ENCODE measurements at places on chromosomes 4 and X.

- DNase-seq = peak; percentile 47
Measured at GRCh38 chrX:29687687-29688086, 527.7 kb upstream of the MAGEB2 start.

DNA sequence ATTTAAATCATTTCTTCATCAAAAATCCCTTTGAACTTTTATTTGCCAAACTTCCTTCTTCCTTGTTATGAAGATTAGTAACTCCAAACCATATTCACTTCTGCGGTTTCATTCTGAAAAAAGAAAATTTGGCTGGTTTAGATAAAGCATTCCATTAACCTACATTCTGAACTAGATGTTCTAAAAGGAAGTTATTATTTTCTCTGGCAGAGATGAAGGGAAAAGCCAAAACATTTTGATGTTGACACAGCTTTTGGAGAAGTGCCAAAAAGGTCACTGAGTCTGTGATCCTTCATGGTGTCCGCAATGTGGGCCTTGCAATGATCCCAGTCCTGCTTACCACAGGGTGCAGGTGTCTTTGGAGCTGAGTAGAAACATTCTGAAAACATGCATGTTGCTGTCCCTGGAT lies 36.0 kb downstream of the CXCL8 start:
- DNase-seq = peak; percentile 48

GRCh38 chrX:117995378-117995777 lies 121.2 kb downstream of the KLHL13 start:
- DNase-seq = no peak

GRCh38 chr4:156584100-156584499 lies 387.5 kb downstream of the PDGFC start:
- DNase-seq = peak; percentile 76

- no peak for DNase-seq
Measured at GRCh38 chr4:43547561-43547960, 655.0 kb downstream of the GRXCR1 start.

DNA sequence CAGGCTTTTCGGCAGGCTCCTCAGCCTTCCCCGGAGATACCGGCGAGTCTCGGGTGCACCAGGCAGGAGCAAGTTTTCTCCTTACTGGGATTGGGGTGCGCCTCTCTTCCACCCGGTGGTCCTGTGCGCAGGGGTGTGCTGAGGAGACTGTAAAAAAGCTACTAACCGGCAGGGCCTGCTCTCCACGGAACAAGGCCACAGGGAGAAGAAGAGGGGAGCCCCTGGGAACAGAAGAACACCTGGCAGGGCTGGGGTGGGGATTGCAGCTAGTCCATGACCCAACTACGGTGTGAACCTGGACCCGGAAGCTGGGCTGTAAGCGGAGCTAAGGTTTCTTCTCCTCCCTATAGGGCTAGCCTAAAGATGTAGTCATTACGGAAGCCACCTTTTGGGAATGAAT lies 17.7 kb upstream of the ZIC3 start:
- DNase-seq = no peak

DNA sequence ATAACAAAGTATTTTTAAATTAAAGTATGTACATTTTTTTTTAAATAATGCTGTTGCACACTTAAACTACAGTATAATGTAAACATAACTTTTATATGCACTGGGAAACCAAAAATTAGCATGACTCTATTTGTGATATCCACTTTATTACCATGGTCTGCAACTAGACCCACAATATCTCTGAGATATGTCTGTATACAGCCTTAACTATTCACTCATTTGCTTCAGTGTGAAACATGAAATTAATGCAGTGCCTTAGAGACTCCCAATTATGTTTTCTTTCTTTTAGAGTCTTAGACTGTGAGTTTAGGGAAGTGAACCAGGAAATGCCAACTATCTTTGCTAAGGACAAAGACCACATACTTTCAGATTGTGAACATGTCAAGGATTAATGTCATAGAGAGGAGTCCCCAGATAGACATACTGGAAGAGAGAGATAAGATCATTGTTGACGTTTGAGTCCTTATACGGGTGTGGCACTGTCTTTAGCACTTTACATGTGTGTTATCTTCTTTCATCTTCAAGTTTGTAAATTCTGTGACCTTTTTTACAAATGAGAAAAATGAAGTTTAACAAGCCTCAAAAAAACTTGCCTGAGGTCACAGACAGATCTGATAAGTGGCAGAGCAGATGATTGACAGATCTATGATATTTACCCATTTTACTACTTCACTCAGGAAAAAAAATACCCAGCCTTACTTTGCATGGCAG lies 23.2 kb downstream of the CXorf58 start:
- peak; percentile 16 for DNase-seq

GRCh38 chr4:85783483-85783882 lies 308.5 kb downstream of the ARHGAP24 start:
- DNase-seq = peak; percentile 63

- DNase-seq = no peak
Measured at GRCh38 chr4:18733961-18734360, 712.4 kb upstream of the LCORL start.

DNA sequence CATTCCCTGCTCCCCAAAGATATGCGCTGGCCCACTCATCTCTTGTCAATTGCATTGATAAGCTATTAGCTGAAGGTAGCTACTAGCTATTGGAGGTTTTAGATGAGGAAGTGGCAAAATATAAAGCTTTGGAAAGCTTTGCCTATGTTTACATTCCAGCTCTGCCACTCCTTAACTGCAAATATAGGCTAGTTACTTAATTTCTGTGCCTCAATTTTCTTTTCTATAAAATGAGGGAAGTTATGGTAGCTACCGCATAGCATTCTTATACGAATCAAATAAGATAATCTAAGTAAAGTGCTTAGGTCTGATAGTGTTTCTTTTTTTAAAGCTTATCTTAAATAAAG lies 47.7 kb upstream of the RASGEF1B start:
- no peak for DNase-seq

GRCh38 chrX:54564936-54565335 lies 34.9 kb downstream of the GNL3L start:
- DNase-seq = peak; percentile 59

DNA sequence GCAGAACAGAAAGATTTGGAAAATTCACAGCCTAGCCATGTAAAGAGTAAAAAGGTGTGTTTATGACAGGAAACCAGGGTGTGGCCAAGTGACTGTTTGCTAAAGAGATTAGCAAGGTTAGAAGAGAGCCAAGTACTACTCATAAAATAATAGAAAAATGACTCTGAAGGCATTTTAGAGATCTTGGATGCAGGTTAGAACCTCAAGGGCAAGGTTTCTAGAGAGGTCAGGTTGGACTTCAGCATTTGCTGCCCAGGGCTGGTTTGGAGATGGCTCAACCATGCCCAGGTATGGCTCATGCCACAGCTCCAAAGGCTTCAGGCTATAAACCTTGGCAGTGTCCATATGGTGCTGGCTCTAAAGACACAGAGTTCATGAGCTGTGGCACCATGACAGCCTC lies 40.6 kb upstream of the ADGRA3 start:
- peak; percentile 41 for DNase-seq

- no peak for DNase-seq
Measured at GRCh38 chr4:98399915-98400314, 138.7 kb downstream of the RAP1GDS1 start.

DNA sequence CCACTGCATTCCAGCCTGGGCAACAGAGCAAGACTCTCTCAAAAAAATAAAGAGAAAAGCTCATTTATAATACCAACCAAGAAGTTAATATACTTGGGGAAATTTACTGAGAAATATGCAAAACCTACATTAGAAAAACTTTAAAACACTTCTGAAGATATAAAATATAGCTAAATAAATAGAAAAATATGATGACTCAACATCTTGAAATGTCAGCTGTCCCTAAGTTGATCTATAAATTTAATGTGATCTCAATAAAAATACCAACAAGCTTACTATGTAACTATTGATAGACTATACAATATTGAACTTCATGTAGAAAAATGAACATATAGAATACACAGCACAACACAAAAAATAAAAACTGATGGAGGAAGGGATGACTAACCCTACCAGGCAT lies 87.5 kb upstream of the INTU start:
- peak; percentile 32 for DNase-seq

- no peak for DNase-seq
Measured at GRCh38 chr4:100962698-100963097, 384.6 kb downstream of the PPP3CA start.

DNA sequence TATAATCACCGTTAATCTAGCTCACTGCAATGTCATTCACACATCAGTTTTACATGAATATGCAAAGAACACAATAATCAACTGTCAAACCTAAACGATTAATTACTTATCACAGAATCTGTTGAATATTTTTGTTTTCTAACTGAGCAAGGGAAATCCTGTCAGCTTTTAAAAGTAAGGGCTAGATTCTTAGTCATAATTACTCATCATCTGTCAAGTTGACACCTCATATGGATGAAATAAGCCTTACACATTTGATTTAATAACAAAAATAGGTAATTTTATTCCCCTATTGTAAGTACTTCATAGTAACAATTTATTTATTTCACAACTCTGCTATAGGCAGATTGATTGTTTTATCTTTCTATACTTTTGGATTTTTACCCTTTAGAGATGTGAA lies 32.7 kb downstream of the TMA16 start:
- DNase-seq = no peak

GRCh38 chrX:13473442-13474163 lies 95.8 kb upstream of the EGFL6 start:
- no peak for DNase-seq

GRCh38 chrX:44088510-44089144 lies 115.4 kb upstream of the NDP start:
- DNase-seq = no peak

DNA sequence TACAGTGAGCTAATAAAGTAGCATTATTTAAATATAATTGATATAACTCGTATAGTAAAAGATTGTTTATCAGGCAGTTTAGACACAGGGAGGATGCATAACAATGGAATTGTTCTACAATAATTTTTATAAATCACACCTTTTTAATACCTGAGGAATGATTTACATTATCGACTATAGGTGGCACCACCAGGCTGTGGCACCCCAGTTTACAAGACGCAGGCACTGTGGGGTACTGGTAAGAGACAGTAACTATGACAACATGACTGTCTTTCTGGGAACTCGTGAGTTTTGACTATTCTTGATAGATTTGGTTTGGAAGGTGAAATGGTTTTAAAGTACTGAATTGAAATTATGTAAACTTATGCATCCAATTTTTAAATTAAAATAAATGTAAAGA lies 27.1 kb upstream of the STBD1 start:
- no peak for DNase-seq

DNA sequence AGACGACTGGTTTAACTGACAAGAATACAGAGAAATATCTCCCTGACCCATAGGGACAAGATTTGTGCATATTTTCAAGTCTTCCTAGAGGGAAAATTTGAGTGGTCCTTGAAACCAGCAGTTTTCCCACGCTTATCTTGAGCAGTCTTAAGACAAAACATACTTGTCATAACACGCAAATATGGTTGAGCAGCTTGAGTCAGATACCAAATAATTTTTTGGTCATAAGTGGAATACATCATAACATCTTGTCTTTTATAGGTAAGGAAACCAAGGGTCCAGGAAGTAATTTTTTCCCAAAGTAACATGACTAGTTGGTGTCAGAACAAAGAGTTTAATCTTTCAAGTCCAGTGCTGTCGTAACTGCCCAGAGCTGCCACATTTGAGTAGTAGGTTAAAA lies 50.5 kb downstream of the MOSPD2 start:
- DNase-seq = no peak

DNA sequence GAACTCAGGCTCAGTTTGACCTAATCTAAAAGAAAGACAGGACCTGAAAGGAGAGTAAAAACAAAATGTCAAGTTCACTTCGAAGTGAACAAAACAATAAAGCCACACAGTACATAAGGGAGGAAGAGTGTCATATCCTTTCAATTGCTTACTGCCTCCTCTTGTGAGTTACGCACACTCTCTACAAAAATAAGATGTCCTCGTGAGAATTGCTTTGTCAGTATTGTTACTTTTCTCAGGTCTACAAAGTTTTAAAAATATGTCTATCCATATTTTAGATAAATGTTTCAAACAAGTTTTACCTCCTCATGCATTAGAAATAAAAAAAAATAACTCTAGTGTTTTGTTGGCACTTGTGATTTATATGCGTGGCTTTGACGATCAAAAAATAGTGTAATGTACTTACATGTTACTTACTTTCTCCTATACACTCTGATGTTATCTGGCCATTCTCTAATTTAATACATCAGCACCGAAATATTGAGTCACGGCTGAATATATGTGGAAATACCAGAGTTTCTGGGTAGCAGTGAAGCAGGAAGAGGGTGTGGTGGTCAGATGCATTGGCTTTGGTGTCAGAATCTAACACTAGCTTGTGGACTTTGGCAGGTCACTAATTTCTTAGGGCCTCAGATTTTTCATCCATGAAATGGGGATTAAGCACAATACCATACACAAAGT lies 8.1 kb upstream of the MRPL1 start:
- DNase-seq = peak; percentile 22

DNA sequence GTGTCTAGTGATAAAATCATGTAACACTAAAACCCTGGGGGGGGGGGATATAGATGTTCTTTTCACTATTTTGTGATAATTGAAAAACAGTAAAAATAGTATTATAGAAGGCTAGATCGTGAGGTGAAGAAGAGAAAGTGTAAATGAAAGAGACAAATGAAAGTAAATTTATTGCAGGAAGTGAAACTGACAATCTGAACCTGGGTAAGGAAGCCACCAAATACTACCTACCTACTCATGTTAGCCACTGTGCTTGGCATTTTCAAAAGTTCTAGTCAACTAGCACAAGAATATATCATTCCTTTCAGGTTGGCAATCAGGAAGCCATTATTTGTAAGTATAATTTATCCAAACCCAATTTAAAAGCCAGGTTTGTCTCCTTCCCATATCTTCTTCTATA lies 1366.1 kb downstream of the FAM133A start:
- no peak for DNase-seq

DNA sequence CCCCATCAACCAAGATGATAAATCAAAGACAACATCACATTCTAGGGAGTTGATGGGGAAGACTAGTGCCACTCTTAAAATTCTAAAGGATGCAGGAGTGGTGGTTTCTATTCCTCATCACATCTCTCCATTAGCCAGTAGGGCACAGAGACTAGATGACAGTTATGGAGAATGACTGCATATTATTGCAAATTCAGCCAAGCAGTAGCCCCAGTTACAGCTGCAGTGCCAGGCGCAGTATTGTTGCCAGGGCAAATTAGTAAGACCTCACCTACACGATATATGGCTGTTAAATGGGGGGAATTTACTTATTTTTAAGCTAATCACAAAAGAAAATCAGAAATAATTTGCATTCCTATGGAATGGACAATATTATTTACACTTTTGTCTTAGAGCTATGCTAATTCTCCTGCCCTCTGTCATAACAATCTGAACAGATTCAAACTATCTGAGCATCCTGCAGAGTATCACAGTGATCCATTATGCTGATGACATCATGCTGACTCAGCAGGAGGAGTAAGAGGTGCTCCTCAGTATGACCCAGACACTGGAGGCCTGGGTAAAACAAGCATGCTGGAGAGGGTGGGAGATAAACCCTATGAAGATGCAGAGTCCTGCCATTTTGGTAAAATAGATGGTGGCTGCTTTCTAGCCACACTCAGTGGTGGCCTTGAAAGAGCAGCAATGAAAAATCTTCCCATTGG lies 24.7 kb downstream of the ETNPPL start:
- DNase-seq = peak; percentile 24

- peak; percentile 39 for DNase-seq
Measured at GRCh38 chrX:151753313-151754046, 18.9 kb downstream of the CNGA2 start.
